ENCODE measurements at places on chromosomes 6 and 20.

DNA sequence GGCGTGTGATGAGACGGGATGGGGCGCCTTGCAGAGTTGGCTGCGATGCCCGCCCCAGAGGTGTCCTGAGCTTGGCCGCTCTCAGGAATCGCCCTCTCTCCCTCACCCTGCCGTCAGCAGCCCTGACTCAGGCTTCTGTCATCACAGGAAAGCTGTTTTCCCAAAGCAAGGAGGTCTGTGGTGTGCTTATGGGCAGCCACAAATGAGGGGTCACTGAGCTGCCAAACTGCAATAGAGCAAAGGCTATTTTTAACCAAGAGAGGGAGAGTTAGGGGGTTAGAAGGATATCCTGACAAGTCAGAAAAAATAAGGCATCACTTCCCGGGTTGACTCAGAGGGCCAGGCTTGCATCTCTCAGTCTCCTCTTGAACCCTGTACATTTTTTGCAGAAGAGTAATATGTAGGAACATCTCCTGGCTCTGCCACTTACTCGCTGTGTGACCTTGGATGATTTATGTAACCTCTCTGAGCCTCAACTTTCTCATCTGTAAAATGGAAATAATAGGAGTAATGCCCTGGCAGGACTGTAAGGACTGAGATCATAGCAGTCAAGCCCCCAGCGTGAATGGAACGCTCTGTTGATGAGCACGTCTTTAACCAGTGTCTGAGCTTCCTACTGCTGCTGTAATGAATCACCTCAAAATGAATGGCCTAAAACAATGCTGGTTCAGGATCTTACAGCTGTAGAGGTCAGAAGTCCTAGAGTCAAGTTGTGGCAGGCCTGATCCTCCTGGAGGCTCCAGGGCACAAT, 181.9 kb downstream of the NFATC2 start:
- DNase-seq: no peak

GRCh38 chr20:53608456-53609452, 15.1 kb upstream of the ZNF217 start:
- DNase-seq: no peak

DNA sequence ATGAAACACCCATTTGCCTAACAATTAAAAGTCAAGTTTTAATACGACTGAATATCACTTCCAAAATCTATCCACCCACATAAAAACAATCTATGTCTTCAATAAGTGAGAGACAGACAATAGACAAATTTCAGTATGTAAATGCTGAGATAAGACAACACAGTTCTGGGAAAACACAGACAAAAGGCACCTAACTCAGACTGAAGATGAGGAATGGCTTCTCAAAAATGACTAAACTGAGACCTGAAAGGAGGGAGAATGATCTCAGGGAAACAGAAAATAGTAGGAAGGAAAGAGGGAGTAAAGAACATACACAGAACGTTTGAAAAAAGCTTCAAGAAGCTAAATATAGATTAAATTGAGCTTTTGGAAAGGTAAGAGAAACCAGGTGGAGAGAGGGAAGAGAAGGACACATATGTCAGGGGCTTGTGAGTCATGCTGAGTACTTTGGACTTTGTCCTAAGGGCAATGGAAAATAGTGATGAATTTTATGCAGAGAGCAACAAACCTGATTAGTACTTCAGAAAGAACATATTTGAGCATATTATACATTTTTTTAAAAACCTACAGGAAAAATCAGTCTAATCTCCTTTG, 16.1 kb downstream of the LMBRD1 start:
- no peak for DNase-seq

DNA sequence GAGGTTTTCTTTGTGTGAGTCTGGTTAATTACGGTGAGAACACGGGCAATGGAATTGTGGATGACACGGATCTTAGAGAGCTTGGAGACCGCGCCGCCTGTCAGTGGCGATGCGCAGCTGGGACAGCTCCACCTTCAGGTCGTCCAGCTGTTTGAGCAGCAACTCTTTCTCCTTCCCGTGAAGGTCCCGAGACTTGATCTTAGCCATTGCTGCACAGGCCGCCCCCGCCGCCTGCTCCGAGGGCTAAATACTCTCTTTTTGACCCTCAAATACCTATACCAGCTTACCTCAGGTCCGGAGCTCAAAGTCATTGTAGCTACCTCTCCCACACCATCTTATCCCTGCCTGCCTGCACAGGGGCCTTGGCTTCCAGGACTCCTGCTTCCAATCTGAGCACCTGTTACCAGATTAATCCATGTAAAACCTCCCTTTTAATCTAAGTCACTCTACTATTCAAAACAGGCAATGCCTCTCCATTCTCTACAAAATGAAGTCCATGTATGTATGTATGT, 100.2 kb downstream of the PREP start:
- no peak for DNase-seq

GRCh38 chr6:30974490-30975252, 8.8 kb upstream of the MUC21 start:
- DNase-seq: no peak

DNA sequence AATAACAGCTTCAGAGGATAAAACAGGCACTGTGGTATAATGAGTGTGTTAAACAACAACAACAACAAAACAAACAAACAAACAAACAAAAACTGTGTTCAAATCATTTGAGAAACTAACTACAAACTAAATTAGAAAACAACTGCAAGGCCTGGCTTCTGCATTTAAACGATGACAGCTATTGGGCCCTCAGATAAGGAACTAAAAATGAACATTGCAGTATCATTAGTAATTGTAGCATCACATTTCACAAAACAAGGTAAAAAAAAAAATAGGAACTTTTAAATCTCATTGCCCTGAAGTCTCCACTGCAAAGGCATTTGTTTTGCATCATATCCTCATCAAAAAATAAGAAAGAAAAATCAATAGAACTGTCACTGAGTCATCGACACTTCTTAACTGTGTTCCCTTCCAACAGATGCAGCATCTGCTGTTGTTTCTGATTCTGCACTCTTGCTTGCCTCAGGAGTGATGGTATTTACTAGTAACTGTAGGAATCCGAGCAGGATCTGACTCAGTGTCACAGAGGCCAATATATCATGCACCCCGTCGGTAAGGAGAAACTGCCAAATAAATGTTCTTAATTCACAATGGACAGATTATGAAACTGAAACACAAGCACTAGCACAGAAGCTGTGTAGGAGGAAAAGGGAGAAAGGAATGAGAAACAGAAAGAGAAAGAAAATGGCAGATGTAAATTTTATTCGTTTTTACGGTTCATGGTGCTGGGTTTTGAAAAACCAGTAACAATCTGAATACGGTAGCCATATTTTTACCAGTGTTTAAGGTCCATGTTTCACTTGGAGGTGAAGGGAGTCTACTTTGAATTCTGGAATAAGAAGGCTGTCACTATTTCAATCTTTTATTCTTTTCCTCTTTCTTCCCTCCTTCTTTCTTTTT, 365.7 kb upstream of the EPHA7 start:
- no peak for DNase-seq

GRCh38 chr6:80161434-80161833, 55.0 kb downstream of the BCKDHB start:
- DNase-seq: no peak

GRCh38 chr20:33282991-33283555, at the start of gene BPIFB1:
Gene BPIFB1, plus strand, starts transcription at chr20:33283214. Its CDS starts 2,860 bp downstream, at chr20:33286074.
- no peak for DNase-seq

DNA sequence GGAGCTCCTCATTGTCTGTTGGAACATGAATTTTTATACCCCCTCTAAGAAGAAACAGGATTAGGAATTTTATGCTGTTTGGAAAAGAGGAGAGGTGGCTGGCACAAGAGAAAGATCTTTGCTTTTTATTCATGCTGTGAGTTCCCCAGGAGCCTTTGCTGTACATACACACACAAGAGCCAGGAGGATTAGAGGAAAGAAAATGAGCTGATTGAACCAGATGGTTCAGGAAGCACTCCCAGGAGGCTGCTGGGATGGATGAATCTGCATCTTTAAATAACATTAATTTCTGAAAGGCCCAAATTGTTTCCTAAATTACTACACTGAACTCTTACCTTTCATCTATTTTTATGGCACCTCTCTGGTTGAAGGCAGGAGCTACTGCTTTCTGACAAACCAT, 20.1 kb upstream of the TCP11 start:
- DNase-seq: no peak

DNA sequence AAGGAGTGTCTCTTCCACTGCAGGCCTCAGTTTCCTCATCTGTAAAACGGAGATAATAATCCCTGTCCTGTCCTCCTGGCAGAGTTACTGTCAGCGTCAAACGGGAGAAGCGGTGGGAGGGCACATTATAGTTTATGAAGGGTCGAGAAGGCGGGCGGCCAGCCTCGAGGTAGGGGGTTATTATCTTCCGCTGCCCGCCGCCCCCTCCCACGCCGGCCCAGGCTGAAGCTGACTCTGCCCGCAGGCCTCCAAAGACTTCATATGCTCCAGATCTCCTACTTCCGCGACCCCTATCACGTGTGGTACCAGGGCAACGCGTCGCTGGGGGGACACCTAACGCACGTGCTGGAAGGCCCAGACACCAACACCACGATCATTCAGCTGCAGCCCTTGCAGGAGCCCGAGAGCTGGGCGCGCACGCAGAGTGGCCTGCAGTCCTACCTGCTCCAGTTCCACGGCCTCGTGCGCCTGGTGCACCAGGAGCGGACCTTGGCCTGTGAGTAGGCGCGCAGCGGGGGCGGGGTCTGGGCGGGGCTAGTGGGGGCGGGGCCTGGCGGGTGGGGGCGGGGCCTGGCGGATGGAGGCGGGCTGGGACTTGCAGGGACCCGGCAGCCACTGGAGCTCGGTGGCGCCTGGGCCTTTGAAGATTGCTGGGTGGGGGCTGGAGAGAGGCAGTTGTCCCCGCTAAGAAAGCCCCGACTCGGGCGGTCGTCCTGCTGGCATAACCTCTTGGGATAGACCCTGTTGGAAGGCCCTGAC, 2.8 kb downstream of the PROCR start:
- no peak for DNase-seq

DNA sequence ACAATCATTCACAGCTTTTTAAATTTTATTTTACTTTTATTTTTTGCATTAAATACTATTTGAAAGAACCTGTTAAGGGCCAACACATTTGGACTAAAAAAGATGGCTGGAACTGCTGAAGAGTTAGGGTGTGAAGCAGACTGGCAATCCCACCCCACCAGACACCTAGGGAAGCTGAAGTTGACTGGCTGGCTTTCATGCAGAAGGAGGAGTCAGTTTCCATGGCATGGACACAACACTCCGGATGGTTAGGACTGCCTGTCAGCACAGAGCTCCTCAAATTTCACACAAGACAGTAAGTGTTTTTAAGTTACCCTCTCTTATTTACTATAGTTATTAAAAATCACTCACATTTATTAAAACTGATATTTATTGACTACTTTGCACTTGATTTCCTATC, at the start of gene ANKRD66:
Gene ANKRD66 (plus strand): TSS at position 238 of the 400 bp plus-strand sequence. CDS start 5,016 bp downstream, outside the sequence.
- no peak for DNase-seq

DNA sequence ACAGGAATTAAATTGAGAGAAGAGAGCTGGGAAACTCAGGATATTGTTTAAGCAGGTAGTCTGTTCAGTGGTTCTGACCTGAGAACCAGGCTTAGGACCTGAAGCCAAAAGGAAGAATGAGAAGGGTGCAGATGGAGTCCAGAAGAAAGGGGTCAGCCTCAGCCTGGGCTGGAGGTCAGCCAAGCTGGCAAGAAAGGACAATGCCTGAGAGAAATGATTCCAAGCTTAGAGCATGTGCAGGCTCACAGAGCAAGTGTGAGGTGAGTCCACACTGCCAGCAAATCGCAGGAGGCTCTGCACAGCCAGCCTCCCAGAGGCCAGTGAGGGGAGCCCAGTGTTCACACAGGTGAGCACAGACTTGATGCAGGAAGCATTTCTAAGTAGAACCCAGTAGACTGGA, 47.3 kb downstream of the DAAM2 start:
- no peak for DNase-seq

- no peak for DNase-seq
These were observed 1.4 kb upstream of the EEF1A2 start for GRCh38 chr20:63500151-63500901.

DNA sequence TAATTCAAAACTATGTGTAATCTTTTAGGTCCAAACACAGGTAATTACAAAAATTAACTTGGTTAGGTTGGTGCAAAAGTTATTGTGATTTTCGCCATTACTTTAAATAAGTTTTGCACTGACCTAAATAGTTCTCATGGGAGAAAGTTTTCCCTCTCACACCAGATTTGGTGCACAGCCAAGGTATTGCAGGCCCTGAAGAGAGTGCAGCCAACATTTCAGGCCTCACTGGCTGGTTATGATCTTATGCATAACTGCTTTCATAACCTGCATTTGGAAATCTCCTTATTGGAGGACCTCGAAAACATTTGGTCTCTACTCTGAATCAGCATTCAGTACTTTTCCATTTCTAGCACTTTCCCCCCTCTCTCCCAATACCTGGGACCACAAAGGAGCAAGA, 993.1 kb upstream of the MANEA start:
- DNase-seq: no peak

GRCh38 chr6:302760-303159, 10.5 kb downstream of the DUSP22 start:
- no peak for DNase-seq

DNA sequence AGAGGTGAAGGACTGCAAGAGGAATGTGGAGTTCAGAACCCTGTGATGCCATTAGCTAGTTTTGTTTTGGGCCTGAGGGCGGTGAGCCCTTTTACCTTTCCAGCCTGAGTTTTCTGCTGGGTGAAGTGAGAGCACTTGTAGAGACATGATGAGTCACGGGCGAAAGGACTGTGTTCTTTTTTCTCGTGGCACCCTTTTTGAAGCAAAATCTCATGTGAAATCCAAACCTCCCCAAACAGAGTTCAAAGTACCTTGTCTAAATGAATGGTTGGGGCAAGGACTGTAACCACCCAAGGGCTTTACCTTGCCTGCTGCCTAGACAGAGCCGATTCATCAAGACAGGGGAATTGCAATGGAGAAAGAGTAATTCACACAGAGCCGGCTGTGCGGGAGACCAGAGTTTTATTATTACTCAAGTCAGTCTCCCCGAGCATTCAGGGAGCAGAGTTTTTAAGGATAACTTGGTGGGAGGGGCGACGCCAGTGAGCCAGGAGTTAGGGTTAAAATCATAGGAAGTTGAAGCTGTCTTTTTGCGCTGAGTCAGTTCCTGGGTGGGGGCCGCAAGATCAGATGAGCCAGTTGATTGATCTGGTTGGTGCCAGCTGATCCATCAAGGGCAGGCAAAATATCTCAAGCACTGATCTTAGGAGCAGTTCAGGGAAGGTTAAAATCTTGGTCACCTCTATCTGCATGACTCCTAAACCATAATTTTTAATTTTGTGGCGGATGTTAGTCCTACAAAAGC, 25.8 kb downstream of the SAMD5 start:
- no peak for DNase-seq

DNA sequence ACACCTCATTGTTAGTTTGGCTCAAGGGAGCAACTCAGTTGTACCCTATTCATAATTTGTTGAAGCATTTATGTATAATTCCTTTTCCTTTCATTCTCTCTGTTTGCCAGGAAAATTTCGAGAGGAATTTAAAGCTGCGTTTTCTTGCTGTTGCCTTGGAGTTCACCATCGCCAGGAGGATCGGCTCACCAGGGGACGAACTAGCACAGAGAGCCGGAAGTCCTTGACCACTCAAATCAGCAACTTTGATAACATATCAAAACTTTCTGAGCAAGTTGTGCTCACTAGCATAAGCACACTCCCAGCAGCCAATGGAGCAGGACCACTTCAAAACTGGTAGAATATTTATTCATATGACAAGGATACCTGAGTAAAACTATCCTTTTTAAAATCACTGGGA, 45.2 kb upstream of the GFRAL start:
- DNase-seq: no peak

GRCh38 chr20:38137441-38138037, 27.5 kb downstream of the TGM2 start:
- DNase-seq: no peak
